ENCODE measurements at places on chromosomes 3 and 15. TPM values are rescaled to one million over a fixed set of nuclear protein-coding genes. Genes with fewer than 3 reads are reported as not detected.

DPH3 gene
- 20.0 TPM for total RNA-seq

ERICH6 gene
- total RNA-seq, result 0.43 TPM

MED12L gene
- 0.32 TPM for total RNA-seq

CLDN18 gene
- total RNA-seq, result not detected

SLC35G2 gene
- total RNA-seq, result 17.3 TPM

OR5H1 gene
- not detected for total RNA-seq

- peak; percentile 3 for DNase-seq
Observed at GRCh38 chr3:31106912-31107311, 212.5 kb upstream of the GADL1 start.

DNA sequence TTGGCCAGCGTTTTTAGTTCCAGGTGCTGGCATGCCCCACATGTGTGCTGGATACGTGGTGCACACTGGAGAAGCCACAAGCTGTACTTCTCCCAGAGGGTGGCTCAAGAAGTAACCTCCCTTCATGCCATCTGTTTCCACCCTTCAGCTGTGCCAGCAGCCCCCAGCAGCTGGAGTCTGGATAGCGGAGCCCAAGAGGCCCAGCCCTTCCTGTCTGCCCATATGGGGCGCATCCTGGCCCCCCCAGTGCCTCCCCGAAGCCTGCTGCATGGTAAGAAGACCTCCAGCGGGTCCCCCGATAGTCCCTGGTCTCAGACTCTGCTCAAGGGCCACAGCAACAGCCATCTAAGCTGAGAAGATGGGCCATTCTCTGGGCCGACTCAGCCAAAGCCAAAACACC lies 5.8 kb upstream of the MANF start:
- DNase-seq, result no peak

- peak; percentile 11 for DNase-seq
Observed at GRCh38 chr3:20406611-20407011, 220.6 kb upstream of the SGO1 start.

GRCh38 chr3:35200056-35200455 lies 439.3 kb upstream of the ARPP21 start:
- no peak for DNase-seq

DNA sequence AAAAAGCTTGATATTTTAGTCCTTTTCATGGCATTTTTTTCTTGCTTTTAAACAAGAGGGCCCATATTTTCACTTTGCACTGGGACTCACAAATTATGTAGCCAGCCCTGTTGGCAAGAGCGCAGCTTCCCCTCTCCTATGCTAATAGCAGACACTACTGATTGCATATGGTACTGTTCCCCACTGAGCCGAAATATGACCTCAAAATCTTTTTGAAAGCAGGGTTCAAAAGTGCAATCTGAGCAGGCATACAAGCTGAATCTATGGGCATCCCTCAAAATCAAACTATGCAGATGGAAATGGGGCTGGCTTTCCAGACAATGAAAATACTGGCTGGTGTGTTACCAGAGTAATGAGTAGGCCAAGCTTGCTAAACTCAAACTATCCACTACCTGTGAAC lies 225.2 kb upstream of the SETMAR start:
- no peak for DNase-seq

DNA sequence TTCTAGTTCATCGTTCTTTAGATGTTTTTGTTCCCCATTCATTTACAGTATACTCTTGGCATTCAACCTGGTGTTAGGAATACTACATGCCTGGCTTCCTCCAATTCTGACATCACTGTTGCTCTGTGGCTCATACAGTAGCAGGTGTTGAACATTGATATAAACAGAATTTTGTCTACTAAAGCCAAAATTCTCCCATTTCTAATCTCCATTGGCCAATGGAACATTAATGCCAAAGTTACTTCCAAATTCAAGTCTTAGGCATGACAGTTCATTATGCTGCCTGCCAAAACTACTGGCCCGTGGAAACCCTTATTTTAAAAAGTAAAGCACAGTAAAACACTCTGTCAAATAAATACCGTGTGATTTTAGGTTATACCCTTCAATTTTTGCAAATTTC lies 368.0 kb downstream of the NAALADL2 start:
- DNase-seq, result no peak

- DNase-seq, result no peak
Observed at GRCh38 chr3:109413049-109413448, 75.7 kb upstream of the DPPA4 start.

GRCh38 chr15:41573396-41573795 lies 14.4 kb downstream of the TYRO3 start:
- no peak for DNase-seq

DNA sequence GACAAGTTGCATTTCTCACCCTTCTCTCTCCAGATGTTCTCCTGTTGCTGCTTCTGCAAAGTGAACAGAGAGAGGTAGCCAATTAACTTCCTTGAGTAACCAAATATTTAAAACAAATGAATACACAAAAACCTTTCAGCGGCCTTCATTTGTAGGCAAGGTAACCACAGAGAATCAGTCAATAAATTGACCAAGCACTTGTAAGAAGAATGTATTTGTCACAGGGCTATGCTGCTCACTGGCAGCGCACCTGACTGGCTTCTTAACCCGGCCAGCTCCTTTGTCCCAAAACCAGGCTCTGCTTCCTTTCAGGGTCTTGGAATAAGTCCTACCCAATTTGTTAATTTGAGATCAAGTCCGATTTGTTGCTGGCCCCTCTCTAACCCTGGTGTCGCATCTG lies 43.5 kb upstream of the STXBP5L start:
- no peak for DNase-seq

DNA sequence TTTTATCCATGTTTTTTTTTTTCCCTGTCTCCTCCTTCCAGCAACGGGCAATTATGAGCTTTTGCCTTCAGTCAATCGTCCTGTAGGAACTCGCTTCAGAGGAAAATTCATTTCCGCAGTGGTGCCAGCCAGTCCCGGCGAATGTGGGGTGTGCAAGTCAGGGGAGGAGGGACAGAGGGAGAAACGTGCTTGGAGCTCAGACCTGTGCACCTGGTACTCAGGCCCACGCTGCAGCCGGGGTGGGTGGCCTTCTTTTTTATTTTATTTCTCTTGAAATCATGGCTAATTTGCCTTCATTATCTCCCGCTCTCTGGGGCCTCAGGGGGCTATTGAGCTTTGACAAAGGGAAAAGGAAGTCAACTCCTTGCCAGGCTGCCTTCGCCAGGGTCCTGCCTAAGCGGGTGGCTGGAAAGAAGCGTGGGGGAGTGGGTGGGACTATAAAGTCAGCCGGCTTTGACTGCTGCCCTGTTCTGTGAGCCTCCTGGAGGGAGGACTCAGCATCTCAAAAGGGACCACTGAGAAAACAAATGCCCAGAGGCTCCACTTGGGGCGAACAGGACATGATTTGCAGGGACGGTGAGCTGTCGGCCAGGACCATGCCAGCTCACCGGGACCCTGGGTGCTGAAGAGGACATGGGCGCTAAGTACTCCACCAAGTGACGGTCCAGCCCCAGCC lies 5.5 kb downstream of the GRIP2 start:
- no peak for DNase-seq
